Heart right ventricle (tissue), 16 donors: ENCODE measurements at places on chromosomes 6 and 20.

GRCh38 chr20:23142162-23143050 lies 56.3 kb upstream of the CD93 start:
- H3K27ac ChIP-seq: peak overlapping the region; percentile 76
- no peak for DNase-seq
- no peak overlapping the region for H3K4me3 ChIP-seq
- peaks cover 28% of the 10 kb centered on the region for H3K4me1 ChIP-seq

DNA sequence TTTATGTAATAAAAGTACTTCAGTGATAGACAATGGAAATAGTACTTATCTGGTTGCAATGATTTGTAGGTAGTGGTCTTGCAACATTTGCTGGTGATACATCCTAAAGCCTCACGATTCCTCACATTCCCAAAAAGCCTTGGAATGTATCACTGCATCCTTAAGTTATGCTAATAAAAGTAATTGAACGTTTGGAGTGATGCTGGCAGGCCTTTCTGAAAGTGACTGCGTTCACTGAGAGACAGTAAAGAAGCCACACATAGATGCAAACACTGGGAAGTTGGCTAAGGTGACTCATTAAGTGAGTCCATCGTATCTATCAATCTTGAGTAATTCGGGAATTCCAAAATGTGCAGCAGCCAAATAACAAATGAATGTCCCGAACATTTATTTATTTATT lies 444.1 kb upstream of the SOX4 start:
- no peaks in the 10 kb centered on the region for H3K36me3 ChIP-seq
- H3K4me1 ChIP-seq: no peaks in the 10 kb centered on the region
- no peak for DNase-seq
- H3K4me3 ChIP-seq: no peak overlapping the region

- no peaks in the 10 kb centered on the region for H3K4me1 ChIP-seq
- no peak overlapping the region for H3K27ac ChIP-seq
- peaks cover 3% of the 10 kb centered on the region for H3K27me3 ChIP-seq
- no peak for DNase-seq
- H3K4me3 ChIP-seq: no peak overlapping the region
- no peaks in the 10 kb centered on the region for H3K36me3 ChIP-seq
These were observed 215.5 kb downstream of the LRFN2 start for GRCh38 chr6:40371621-40372020.

DNA sequence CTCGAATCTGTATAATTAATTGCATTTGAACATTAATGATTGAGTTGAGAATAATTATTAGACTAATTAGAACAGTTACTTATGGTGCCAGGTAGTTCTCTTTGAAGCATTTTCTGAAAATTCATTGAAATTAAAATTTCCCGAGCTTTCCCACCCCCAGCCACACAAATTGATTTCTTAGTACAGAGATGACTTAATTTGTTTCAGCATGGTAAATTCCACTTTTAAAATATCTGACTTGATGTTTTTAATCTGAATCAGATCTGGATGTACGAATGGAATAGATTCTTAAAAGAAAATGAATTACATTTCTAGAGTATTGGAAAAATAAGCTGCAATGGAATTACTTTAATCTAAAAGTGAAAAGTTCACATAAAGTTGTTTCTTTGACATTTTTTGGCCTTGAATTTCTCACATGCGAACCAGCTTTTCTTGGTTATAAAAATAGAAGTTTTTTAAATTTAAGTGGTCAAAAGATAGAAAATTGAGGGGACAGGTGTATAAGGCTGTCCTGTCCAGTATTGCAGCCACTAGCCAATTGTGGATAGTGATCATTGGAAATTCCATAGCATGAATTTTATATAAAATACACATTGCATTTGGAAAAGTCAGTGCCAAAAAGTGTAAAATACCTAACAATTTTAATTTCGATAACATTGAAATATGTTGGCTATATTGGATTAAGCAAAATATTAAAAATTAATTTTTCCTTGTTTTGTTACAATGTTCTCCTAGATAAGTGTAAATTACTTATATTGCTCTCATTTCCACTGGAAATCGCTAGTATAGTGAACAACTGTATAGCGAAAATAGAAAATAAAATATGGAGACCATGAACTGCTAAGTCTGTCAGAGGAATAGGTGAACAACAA lies 102.9 kb downstream of the OR2B2 start:
- DNase-seq: no peak
- H3K27ac ChIP-seq: peak overlapping the region; percentile 81
- no peaks in the 10 kb centered on the region for H3K36me3 ChIP-seq

DNA sequence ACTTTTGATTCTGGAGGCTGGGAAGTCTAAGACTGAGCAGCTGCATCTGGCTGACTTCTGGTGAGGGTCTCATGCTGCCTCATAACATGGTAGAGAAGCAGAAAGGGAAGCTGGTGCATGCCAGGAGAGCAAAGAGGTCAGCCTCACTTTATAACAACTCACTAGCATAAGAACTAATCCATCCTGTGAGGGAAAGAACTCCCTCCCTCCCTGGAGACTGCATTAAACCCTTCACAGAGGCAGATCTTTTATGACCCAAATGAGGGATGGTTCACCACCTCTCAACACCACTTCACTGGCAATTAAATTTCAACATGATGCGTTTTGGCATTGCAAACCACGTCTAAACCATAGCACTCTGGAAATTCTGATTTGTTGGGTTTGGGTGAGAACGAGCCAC lies 33.9 kb downstream of the STXBP5 start:
- H3K27ac ChIP-seq: no peak overlapping the region
- peaks cover 7% of the 10 kb centered on the region for H3K36me3 ChIP-seq
- no peaks in the 10 kb centered on the region for H3K4me1 ChIP-seq
- no peak overlapping the region for H3K4me3 ChIP-seq

GRCh38 chr20:2449386-2449785 lies 21.2 kb downstream of the SNRPB start:
- DNase-seq: no peak
- H3K36me3 ChIP-seq: no peaks in the 10 kb centered on the region
- H3K27me3 ChIP-seq: no peaks in the 10 kb centered on the region

DNA sequence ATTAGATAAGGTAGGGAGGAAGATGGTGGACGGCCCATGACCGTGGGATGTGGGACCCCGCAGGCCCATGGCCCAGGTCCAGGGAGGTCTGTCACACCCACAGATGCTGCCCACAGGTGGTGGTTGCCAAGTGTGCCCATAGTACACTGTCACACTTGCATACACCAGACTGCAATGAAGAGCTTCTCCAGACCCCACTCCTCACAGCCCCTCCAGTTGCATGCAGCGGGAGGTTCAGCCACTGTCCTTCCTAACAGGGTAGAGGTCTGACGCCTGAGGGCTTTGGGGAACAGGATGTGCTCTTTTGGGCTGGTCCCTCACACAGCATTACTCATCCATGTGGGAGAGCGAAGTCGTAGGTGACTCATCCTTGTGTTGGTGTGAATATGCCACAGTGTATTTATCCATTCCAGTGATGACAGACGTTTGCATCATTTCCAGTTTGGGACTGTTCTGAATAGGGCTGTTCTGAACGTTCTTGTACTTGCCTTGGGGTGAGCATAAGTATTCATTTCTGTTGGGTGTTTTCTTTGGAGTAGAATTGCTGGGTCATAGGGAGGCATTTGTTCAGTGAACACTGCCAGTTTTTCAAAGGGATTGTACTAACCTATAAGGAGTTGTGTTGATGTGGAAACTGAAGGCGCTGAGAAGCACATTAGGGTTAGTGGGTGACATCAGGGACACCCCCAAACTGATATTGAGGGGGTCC lies 10.1 kb upstream of the PYGB start:
- H3K27me3 ChIP-seq: no peaks in the 10 kb centered on the region
- H3K27ac ChIP-seq: no peak overlapping the region
- no peak overlapping the region for H3K4me3 ChIP-seq

DNA sequence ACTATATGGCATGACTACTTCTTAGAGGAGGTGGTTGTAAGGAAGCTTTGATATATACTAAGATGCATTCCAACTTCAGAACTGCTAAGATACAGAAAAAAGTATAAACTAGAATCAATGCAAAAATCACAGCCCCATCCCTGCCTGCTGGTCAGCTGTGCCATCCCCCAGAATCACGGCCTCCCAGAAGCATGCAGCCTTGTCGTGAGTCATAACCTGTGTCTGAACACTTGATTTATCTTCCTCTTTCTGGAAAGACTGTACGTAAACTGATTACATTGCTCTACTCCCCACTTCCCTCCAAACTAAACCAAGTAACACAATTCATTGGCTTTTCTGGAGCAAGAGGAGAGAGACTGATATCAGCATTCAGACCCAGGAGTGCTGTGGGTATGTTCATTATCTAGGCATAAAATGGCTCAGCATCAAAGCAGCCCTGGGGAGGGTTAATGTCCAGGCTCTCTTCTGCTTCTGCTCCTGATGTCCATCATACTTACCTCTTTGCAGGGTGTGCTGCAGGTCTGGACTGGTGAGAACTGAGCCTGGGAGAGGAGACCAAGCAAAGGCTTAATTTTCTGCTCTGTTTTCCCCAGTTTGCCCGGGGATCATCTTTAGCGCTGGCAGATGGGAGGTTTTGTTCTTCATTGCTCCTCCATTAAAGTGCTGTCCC lies 18.4 kb downstream of the SCP2D1 start:
- no peaks in the 10 kb centered on the region for H3K4me1 ChIP-seq
- no peaks in the 10 kb centered on the region for H3K36me3 ChIP-seq
- H3K27ac ChIP-seq: no peak overlapping the region
- no peak overlapping the region for H3K4me3 ChIP-seq
- no peaks in the 10 kb centered on the region for H3K27me3 ChIP-seq
- no peak for DNase-seq

GRCh38 chr6:150273457-150274309 lies 95.1 kb upstream of the IYD start:
- no peaks in the 10 kb centered on the region for H3K4me1 ChIP-seq
- no peaks in the 10 kb centered on the region for H3K36me3 ChIP-seq
- DNase-seq: no peak
- no peak overlapping the region for H3K4me3 ChIP-seq

GRCh38 chr6:21733311-21733710 lies 139.8 kb downstream of the SOX4 start:
- H3K27ac ChIP-seq: no peak overlapping the region
- no peaks in the 10 kb centered on the region for H3K27me3 ChIP-seq
- H3K4me3 ChIP-seq: no peak overlapping the region
- H3K36me3 ChIP-seq: no peaks in the 10 kb centered on the region
- H3K4me1 ChIP-seq: peaks cover 9% of the 10 kb centered on the region

GRCh38 chr6:28758046-28758817 lies 165.6 kb downstream of the TRIM27 start:
- no peak overlapping the region for H3K4me3 ChIP-seq
- H3K36me3 ChIP-seq: no peaks in the 10 kb centered on the region
- peaks cover 82% of the 10 kb centered on the region for H3K27me3 ChIP-seq
- no peak for DNase-seq
- no peak overlapping the region for H3K27ac ChIP-seq
- no peaks in the 10 kb centered on the region for H3K4me1 ChIP-seq

- no peaks in the 10 kb centered on the region for H3K27me3 ChIP-seq
- no peak overlapping the region for H3K4me3 ChIP-seq
- no peaks in the 10 kb centered on the region for H3K36me3 ChIP-seq
- H3K4me1 ChIP-seq: no peaks in the 10 kb centered on the region
These were observed 199.5 kb downstream of the ADGRB3 start for GRCh38 chr6:68834551-68834950.

DNA sequence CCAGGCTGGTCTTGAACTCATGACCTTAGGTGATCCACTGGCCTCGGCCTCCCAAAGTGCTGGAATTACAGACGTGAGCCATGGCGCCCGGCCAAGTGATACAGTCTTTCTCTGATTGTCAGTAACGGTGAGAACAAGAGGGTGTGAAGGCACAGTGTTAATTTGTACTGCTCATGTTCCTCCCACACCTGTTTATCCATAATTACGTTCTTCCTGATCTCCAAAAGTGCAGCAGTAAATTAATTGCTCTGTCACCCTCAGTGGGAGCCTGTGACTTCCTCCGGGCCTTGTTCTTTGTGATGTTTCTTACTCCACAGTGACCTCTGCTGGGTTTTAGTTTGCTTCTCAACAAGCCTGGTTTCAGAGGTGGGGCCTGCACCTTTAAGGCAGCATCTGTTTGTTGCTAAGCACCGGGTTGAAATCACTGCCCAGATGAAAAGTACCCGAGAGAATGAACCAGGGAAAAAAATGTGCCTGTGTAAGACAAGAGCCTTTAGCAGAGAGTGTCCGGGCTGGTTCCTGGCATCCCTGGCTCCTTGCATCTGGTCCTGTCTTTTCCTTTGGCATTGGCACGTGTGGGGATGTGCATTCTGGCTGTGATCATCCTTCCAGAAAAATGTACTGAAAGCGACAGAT lies 89.1 kb upstream of the CLDN20 start:
- DNase-seq: peak; percentile 75
- no peak overlapping the region for H3K27ac ChIP-seq
- peaks cover 16% of the 10 kb centered on the region for H3K4me1 ChIP-seq
- no peak overlapping the region for H3K4me3 ChIP-seq
- no peaks in the 10 kb centered on the region for H3K36me3 ChIP-seq
